ENCODE measurements at places on chromosomes 11 and 22. TPM values are rescaled to one million over a fixed set of nuclear protein-coding genes. Genes with fewer than 3 reads are reported as not detected.

GRCh38 chr22:30728826-30729225 lies 34.2 kb downstream of the OSBP2 start:
- no peak for DNase-seq

DNA sequence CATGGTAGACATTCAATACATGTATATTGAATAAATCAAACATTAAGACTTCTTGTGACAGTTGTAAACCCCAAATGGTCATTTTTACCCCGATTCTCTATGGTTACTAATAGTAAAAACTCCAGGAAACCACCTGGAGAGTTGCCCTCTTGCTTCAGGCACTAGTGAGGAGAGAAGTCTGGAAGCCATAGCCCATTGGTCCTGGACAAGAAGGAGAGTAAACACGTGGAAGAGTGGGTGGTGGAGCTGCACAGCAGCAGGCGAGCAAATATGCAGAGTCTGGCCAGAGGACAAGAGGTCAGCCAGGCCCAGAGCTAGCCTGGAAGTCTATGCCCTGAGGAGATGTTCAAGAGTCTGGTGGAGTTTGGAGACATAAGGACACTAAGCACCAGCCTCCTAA lies 17.7 kb downstream of the DCHS1 start:
- no peak for DNase-seq

- peak; percentile 25 for DNase-seq
Measured at GRCh38 chr22:48826546-48826945, 1001.1 kb downstream of the BRD1 start.

OLFML1 gene
- 1.4 TPM for total RNA-seq

DNA sequence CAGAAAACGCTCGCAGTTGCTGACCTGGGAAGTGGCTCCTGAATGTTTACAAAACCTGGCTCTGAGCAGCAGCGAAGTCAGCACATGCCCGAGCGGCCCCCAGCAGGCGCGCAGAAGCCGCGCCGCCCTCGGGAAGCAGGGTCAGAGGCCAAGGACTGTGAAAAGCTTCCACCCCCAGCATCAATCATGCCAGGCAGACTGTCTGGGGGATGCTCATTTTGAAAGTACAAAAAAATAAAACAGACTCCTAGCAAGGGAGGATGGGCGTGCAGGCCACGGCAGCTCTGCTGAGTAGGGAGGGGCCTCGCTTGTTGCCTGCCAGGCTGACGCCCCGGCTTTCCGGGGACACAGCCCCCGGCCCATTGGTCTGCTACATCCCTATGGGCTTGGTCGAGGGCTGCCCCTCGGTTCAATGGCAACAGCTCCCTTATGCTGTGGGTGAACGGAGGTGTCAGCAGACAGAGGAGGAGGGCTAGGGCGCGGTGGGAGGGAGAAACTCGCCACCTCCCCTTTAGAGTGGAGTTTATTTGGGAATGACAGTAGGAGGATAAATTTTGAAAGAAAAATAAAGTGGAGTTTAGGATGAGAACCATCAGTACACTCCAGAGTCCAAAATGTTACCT lies 37.7 kb upstream of the GNB1L start:
- no peak for DNase-seq

DNA sequence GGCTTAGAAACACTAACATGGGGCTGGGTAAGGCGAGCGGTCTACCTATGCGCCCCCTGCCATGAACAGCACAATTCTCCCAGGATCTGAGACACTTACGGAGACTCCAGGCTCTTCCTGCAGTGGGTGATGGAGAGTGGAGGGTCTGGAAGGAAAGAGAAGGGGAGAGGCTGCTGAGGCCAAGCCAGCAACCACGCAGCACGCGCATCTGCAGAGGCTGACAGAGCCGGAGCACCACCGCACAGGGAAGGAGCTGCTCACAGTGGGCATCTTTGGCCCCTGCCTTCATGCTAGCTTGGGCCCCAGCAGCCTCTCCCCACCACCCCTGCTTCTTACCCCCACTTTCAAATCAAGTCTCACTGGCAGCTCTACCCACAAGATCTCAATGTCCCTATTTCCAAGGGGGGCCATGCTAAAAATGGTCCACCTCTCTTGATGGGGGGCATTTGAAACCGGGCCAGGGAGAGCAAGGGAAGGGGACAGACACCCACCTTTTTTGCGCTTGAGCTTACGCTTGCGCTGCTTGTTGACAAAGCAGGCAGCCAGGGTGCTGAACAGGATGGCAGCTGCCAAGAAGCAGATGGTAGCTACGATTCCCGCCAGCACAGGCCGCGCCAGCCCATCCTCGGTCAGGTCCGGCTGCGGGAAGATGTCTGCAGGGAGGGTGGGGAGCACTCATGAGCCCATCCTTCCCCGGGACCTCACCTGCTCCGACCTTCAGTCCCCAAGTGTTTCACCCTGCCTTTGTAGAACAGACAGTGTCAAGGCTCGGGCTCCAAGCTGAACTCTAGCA lies 34.5 kb downstream of the IGSF9B start:
- DNase-seq = no peak

DNA sequence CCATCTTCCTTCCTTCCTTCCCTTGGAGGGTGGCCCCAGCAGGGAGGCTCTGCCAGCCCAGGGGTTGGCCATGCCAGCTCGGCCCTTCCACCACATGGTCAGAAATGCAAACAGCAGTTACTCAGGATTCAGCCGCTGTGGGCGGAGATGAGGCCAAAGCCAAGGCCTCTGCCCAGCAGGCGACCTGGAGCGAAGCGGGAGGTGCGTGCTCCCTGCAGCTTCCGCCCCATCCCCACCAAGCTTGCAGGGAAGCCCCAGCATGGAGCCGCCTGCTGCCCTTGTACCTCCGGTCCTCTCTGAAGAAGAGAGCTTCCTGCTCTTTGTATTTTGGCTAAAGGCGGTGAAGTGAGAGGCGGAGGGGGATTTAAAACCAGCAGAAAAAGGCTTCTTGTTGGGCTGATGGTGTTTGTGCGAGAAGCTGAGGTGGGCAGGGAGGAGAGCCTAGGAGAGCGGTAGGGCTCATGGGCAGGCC lies 50.4 kb downstream of the ANO1 start:
- no peak for DNase-seq

DNA sequence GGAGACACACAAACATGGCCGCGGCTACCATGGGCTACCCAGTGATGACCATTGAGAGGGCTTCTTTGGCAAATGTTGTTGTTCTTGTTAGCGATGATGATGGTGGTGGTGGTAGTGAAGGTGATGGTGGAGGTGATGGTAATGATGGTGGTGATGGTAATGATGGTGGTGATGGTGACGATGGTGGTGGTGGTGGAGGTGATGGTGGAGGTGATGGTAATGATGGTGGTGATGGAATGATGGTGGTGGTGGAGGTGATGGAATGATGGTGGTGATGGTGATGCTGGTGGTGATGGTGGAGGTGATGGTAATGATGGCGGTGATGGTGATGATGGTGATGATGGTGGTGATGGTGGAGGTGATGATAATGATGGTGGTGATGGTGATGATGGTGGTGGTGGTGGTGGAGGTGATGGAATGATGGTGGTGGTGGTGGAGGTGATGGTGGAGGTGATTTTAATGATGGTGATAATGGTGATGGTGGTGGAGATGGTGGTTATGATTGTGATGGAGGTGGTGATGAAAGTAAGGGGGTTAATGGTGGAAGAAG lies 16.3 kb upstream of the WNT7B start:
- no peak for DNase-seq

NAALADL1 gene
- 8.6 TPM for total RNA-seq

DNA sequence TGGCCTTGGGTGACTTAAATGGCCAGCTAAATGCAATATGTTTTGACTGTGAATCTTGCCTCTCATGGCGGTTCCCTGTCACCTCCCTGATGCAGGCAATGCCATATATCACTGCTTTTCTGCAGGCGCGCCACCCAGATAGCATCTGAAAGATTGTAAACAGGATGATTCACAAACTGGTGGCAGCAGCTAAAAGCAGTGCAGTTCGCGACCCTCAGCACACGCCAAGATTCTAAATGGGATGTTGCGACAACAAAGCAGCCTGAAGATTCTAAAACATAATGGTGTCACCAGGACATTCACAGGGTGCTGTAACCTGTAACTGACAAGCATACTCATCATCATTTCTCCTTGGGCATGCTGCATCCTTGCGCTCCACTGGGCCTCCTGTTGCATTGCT lies 440.4 kb upstream of the CADM1 start:
- DNase-seq = no peak

- no peak for DNase-seq
Measured at GRCh38 chr22:19984201-19984753, 32.3 kb downstream of the ARVCF start.

CHRDL2 gene
- not detected for total RNA-seq

GRCh38 chr11:2678396-2678795 lies 21.4 kb downstream of the KCNQ1OT1 start:
- DNase-seq = no peak

DNA sequence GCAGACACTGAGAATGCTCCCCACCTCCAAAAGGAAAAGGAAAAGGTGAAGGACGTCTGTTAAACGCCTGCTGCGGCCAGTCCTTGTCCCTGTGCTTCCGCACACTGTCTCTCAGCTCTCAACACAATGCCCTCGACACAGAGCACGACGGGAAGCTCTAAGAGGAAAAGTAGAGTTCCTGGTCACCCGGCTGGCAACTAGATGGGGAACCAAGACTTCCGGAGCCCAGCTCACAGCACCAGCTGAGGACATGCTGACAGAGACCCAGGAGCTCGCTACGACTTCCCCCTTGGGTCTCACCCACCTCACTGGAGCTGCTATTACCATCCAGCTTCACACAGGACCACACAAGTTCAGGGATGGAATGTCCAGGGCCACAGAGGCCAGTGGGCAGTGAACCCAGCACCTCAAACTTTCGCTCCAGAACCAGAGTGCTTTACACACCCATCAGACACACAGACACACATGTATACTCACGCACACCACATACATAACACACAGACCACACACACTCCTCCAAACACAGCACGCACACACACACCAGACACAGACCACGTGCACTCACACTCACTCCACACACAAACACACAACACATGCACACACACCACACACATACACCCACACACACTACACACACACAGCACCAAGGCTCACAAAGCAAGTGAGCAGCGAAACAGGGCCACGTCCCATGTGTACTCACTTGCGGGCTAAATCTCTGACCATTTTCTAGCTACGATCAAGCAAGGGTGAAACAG lies 9.6 kb downstream of the SULT4A1 start:
- peak; percentile 79 for DNase-seq

- DNase-seq = no peak
Measured at GRCh38 chr22:39562839-39563489, 7.6 kb upstream of the CACNA1I start.

DNA sequence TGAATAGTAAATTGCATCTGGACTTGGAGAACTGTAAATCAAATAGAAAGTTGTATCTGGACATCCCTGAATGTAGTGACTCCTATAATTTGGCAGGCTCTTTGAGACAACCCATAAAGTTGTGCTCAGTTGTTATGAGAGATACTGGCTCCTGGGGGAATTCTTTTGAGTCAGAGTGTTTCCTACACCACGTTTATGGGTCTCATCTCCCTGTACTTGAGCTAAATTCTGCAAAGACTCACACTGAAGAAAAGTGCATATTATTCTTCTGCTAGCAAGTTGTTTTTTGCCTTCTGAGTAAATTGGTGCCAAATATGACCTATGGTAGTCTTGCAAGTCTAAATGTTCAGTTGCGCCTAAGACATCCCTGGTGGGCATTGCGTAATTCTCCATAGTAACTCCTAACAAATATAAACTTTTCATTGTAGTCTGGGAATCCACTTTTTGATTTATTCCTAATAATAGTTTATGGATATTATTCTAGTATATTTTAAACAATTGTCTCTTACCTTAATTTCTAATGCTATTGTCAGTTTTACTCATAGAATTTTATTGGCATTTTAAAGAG lies 5.0 kb downstream of the ZNF215 start:
- no peak for DNase-seq

DNA sequence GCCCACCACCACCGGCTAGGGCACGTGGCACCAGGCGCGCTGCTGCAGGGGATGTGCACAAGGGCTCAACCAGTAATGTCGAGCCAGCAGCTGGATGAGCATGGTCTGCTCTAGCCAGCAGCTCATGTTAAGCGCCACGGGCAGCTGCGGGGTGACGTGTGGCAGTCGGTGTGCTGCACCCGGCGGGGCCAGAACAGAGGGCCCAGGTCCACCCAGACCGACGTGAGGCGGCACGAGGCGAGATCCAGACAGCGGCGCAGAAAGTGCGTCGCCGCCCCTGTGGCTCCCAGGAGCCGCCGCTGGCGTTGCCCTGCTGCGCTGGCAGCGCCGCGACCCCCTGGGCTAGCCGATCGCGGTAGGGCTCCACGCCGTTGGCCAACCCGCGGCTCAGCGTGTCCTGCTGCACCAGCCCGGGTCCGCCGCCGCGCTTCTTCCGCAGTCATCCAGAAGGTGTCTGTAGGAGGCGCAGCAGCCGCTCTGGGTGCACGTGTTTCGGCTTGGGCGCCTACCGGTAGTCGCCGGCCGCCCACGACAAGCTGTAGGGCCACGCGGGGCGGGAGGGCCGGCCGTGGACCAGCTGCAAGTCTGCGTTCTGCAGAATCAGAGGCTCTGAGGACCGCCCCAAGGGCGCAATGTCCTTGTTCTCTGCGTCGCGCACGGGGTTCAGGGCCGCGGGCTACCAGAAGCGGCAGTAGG lies 4.6 kb upstream of the GALR3 start:
- DNase-seq = peak; percentile 94

GRCh38 chr11:98871690-98872089 lies 149.1 kb upstream of the CNTN5 start:
- DNase-seq = no peak

GRCh38 chr22:23806837-23807236 lies 20.1 kb downstream of the SMARCB1 start:
- no peak for DNase-seq

DNA sequence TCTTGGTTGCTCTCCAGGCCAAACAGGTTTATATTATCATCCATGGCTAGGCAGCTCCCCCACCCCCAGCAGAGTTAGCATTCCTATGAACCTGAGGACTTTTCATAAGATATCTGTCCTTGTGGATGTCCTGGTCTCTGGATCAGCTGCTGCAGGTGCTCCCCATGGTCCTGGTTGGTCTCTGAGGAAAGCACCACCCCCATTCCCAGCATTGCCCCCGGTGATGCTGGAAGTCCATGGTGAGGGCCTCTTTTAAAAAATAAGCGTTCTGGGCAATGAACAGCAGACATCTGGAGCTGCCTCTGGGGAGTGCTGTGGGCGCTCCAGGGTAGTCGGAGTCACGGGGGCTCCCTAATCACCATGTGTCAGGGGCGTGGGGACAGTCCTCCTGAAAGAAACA lies 26.6 kb downstream of the DKK3 start:
- DNase-seq = peak; percentile 64

SERPIND1 gene
- not detected for total RNA-seq

THRSP gene
- 0.30 TPM for total RNA-seq

GRCh38 chr22:22207845-22208564 lies 36.6 kb upstream of the VPREB1 start:
- DNase-seq = peak; percentile 26

OR52A1 gene
- total RNA-seq = not detected

- DNase-seq = no peak
Measured at GRCh38 chr11:111306321-111306720, 8.0 kb downstream of the POU2AF3 start.

Measured in lower leg skin (tissue), 4 donors.